Large intestine (tissue), 12 donors: ENCODE measurements at places on chromosomes 16 and 17.

- DNase-seq = no peak
These were observed 4.1 kb downstream of the CFAP20 start for GRCh38 chr16:58125041-58125440.

DNA sequence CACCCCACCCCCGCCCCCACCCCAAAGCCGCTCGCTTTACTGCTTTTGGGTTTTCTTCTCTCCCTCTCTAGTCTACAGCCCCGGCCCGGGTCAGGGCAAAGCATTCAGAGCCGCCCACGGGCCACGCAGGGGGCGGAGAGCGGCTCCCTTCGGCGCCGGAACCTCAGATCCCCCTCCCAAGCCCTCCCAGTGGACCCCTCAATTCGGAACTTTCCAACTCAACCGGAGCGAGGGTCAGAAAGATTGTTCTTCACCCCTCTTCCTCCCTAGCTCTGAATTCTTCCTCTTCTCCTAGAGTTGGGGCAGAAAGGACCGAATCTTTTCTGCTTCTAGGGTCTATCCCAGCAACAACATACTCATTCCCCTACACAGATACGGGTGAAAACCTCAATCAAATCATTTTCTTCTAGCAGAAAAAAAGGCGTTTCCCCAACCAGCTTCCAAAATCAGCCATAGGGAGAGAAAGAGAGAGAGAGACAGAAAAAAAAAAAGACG, 1.0 kb downstream of the HOXB2 start:
- DNase-seq = no peak

- DNase-seq = no peak
These were observed 79.7 kb upstream of the BRD7 start for GRCh38 chr16:50448522-50448921.

DNA sequence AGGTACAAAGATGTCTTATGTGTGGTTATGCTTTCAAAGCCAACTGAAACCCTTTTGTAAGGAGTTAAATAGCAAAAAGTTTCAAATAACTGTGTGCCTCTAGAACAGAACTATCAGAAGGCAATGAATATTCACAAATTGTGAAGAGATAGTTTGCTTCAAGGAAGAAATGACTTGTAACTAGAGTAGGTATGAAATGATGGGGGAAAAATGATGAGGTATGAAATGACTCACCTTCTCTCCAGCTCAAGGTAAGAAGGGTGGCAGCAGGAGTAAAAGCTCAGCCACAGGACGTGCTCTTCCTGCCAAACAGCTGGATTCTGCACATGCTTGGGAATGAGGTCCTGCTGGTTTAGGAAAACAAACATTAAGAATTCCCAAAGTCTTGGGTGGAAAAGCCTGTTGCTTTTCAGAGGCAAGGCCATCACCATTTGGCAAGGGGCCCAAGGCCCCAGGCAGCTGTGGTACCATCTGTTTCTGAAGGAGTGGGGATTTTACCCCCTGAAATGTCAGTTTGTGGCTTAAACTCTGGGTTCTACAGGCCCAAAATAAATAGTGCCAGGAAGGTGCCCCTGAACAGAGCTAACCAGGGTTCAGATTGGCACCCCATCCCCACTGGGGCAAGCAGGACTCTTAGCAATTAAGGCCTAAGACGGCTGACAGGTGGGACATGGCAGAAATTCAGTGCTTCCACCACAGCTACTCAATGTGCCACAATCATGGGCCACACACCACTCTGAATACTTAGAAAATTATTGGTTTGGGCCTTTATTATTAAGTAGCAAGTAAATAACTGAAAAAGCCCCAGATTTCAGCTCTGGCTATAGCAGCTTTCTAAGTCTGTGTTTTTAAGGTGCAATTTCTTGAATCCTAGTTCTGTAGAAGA, 13.3 kb downstream of the HERPUD1 start:
- no peak for DNase-seq

- DNase-seq = peak; percentile 7
These were observed 34.7 kb upstream of the VPS4A start for GRCh38 chr16:69276148-69277115.

DNA sequence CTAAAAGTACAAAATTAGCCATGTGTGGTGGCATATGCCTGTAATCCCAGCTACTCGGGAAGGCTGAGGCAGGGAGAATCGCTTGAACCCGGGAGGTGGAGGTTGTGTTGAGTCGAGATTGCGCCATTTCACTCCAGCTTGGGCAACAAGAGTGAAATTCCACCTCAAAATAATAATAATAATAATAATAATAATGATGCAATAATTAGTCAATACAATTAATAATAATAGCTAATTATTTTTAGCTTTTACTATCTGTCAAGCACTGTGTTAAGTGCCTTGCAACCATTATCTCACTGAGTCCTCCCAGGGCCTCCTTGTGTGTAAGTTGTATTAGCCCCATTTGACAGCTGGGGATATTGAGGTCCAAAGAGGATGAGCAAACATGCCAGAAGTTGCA, 14.3 kb upstream of the HS3ST3A1 start:
- no peak for DNase-seq

- DNase-seq = no peak
These were observed 22.1 kb downstream of the NME2 start for GRCh38 chr17:51188271-51188833.

GRCh38 chr17:47741109-47741792, 8.2 kb downstream of the TBX21 start:
- no peak for DNase-seq

GRCh38 chr17:19357351-19357750, 5.2 kb downstream of the B9D1 start:
- no peak for DNase-seq

DNA sequence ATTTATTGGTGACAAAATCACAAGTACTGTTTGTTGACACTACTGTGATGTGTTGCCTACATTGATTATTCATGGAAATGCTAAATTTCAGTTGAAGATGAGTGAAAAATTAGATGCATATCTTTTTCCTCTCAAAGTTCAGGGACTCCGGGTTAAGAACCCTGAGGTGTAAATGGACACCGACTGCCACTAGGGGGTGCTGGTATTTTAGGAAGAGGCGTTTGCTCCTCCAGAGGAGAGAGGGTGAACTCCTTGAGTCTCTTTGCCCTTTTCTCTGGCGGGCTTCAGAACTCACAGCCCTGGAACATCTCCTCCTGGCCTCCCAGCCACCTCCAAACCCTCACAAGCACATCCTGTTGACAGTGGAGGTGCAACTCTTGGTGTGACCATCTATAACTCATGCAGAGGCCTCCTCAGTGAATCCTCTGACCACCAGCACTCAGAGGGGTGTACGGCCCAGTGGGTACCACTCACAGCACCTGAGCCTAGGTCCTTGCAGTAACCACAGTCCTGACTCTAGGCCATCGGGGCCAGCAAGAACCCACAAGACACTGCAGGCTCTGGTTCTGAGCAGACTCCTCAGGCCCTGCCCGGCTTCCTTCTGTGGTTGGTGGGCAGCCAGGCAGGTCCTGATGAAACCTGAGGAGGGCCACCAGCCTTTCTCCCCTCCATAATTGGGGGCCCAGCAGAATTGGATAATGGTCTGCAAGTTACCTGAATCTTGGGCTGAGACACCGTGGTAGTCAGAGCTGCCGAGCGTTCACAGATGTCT, 26.2 kb upstream of the PIK3R5 start:
- DNase-seq = peak; percentile 38

GRCh38 chr16:1520461-1520860, 13.0 kb upstream of the TMEM204 start:
- DNase-seq = no peak

GRCh38 chr16:26316683-26317464, 625.1 kb downstream of the HS3ST4 start:
- no peak for DNase-seq

- DNase-seq = no peak
These were observed 155.7 kb upstream of the C17orf78 start for GRCh38 chr17:37219876-37220606.
